Activated naive CD8-positive, alpha-beta T cell treated with anti-CD3 and anti-CD28 coated beads, Interleukin-2, amount 50 U/mL, for 16 hours (primary cell): ENCODE measurements at places on chromosomes 1 and 21.

GRCh38 chr21:44525391-44526095 lies 14.5 kb downstream of the KRTAP10-1 start:
- DNase-seq: no peak

DNA sequence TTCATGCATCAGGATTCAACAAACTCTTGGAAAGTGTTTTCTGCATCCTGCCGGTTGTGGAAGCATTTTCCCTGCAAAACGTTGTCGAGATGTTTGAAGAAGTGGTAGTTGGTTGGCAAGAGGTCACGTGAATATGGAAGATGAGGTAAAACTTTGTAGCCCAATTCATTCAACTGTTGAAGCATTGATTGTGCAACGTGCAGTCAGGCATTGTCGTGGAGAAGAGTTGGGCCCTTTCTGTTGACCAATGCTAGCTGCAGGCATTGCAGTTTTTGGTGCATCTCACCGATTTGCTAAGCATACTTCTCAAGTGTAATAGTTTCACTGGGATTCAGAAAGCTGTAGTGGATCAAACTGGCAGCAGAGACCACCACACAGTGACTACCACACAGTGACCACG lies 57.0 kb upstream of the PRDM2 start:
- no peak for DNase-seq

- no peak for DNase-seq
These were observed 77.1 kb downstream of the XCL2 start for GRCh38 chr1:168466714-168467131.

DNA sequence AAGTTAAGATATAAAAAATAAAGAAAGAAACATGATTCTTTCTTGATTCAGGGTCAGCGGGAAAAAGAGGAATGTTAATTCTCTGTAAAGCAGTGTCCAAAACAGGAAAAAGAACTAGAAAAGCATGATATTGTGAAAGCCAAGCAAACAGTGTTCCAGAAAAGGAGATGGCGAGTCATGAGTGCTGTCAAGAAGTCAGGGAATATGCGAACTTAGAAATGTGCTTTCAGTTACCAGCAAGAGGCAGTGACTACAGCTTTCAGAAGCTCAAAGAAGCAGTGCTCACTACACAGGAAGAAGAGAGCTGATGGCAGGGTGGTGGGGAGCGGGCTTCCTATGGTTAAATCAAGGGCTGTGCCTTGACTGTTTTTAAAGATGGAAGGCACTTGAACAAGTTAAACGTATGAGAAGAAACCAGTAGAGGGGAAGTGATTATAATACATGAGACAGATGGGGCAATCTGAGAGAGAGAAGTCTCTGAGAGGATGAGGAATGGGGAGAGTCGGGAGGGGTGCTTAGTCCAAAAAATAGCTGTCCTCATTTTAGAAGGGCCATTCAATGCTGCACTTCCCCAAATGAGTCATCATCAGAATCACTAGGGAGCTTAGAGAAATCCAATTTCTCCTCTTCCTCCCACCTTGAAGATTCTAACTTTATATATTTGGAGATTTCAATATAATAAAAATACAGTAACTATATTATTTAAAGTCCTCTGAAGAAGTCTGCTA lies 90.4 kb downstream of the KCNK1 start:
- DNase-seq: no peak

- DNase-seq: no peak
These were observed 596.3 kb downstream of the LTN1 start for GRCh38 chr21:28396421-28396820.

- no peak for DNase-seq
These were observed 192.1 kb upstream of the VAMP3 start for GRCh38 chr1:7579016-7579415.

GRCh38 chr1:172638885-172639831 lies 19.7 kb upstream of the FASLG start:
- DNase-seq: peak; percentile 50

DNA sequence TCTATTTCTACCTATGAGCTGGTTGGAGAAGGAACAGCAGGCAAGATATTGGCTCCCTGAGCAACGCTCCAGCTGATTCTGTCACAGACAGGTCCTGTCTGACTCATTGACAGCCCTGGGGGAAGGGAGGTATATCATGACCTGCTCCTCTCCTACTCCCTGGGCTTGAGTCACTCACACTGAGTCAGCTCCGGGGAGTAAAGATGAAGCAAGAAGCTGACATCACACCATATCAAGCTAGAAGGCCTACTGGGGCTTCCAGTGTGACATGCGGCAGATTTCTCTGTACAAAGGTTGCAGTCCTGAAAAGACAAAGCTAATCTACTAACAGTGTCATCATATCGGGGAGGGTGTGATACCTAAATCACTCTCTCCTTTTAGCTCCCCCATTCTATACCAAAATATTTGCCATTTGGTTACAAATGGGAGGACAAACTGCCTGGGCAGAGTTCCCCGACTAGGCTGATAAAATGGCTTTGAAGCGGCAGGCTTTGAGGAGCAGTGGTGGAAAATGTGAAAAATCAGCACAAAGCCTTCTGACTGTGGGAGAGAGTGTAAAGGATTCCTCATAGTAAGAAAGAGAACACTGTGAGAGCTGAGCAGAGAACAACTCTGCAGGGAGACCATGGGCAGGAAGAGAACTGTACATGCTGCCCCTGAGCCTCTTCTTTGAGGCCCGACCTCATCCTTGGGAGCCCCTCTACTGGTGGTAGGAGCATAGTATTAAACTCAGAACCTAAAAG lies 15.5 kb downstream of the PI4KB start:
- peak; percentile 74 for DNase-seq
